Activated CD4-positive, alpha-beta T cell treated with anti-CD3 and anti-CD28 coated beads, Interleukin-10, Interleukin-2, amounts not matched to agents 100 ng/mL and 50 ng/mL, durations not matched to agents 16 hours and 8 hours (primary cell): ENCODE measurements at places on chromosomes 3 and 15.

GRCh38 chr3:112136959-112137693 lies 4.1 kb upstream of the GCSAM start:
- DNase-seq: peak; percentile 52

DNA sequence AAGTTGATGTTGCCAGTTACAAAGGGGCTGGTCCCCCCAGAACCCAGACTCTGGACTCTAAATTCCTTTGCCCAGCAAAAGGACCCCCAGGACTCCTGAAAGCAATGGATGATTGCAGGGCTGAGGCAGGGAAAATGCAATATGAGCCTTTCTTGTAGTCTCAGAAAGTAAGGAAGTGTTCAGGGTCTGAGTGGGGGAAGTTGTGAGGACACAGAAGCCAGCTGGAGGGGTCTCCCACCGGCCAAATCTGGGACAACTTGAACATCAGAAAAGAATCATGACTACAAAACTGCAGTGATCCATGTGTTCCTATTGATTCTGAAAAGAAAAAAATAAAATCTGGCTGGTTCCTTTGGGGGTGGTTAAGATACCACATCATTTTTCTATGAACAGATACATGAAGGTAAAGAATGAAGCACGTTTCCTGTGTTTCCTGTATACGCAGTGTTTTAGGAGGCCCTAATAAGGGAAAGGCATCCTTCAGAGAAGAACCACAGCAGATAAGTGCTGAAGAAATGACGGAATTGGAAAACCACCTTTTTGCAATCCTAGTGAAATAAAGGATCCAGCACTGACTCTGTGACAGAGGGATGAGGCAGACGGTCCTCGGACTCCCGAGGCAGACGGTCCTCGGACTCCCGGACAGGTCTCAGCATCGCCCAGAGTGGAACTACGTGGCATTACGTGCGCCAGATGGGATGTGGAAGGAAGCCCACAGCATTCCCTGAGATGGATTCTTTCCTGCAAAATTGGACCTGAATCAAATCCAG lies 22.2 kb upstream of the GRIP2 start:
- DNase-seq: no peak

DNA sequence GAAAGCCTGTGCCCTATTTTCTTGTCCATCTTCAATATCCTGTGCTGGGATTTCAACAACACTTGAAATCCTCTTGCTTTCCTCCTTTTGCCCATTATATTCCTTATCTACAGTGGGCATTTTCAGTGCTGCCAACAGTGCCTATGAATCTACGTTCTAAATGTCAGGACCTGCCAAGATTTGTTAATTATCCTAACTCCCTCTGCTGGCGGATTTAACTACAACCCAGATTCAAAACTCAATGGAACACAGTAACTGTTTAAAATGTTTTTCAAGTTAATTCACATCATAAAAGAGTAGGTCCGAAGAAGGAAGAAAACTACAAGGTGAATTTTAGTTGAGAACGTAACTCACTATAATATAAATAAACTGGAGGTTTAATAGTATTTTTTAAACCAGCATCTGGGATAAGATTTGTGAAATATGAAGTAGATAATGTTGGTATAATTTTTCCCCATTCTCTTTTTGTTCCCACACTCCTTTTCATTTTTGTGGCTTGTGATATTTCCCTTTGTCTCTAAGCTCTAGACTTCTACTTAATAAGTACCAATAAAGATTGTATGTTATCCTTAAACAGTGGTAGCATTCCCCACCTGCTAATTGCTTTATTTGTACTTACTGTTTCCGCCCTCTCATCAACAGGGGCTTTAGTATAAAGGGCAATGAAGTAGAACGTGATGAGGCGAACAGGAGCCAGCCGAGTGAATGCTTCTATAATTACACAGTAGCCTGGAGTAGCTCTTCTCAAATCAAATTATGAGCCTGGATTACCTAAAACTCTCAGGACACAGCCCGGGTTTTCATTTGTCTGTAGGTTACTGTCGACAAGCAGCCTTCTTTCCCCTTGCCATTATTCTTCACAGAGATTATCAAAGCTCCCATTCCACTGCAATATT lies 302.5 kb upstream of the ATP11B start:
- no peak for DNase-seq

DNA sequence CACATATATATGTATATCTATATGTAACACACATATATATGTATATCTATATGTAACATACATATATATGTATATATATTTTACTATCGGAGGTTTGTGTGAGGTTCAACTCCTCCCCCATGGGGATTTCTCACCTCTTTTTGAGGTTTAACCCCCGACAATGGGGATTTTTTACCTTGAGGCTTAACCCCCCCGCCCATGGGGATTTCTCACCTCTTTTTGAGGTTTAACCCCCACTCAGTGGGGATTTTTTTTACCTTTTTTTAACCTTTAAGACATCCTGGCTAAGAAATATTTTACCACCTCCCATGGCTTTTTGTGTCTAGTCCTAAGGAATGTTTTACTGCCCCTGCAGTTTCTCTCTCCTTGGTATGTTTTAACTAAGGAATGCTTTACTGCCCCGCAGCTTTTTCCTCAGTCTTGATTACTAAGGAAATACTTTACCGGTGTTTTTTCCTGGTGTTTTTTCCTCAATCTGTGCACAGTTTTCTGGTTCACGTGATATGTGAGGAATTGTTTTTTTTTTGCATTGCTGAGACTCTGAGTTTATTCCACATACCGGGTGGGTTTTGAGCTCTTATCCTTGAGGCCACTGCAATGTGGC lies 185.2 kb downstream of the KLF13 start:
- DNase-seq: peak; percentile 46

- no peak for DNase-seq
Measured at GRCh38 chr3:129068291-129068886, 7.8 kb downstream of the GP9 start.

- no peak for DNase-seq
Measured at GRCh38 chr3:43326891-43327581, 40.7 kb downstream of the SNRK start.

DNA sequence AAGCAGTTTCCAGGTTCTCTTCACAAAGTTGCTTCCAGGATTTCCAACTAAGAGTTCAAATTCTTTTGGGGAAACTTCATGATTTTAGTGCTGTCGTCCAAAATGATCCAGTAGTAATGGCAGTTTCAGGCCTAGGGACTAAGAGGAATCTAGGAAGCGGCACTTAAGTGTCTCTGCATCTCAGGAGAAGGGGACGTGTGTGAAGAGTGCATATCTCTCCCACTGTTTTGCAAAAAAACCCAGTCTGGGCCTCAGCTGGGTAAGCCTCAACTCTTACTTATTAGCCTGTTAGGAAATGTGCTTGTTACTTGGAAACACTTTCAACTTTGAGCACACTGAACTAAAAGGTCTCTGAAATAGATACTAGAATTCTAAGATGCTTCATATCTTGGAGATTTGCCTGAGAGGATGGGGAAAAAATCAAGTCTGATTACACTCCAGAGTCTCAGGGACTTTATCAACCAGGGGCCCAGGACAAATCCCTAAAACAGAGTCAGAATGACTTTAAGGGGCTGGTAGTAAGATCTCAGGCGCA lies 81.8 kb downstream of the WDR76 start:
- DNase-seq: no peak
